ENCODE measurements at places on chromosomes 4 and X.

DNA sequence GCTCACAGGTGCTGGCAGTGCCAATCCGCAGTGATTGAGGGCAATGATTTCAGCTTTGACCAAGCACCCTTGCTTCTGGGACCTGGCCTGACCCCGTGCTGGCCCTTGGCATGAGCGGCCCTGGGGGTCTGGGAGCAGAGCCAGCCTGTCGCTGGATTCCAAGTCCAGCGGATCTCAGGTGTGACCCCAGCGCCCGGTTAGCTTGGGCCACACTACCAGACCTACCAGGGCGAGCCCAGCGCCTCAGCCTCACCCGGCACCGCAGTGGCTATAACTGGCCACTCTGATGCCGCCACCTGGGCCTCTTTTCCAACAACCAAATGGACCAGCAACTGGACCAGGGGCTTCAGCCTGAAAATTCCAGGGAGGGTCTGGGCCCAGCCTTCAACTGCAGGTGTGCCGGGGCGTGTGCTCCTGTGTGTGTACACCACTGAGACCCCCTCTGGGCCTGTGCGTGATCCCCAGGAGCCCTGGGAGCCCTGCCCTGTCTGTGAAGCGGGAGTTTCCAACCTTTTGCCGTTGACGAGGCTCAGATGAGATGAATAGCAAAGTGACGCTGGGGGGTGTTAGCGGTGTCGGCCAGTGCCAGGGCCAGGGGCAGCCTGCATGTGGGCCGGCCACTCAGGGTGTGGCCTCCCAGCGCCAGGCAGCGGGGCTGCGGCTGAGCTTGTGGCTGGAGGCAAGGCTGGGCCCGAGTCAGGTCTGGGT lies 658 bp downstream of the SH3TC1 start:
- peak; percentile 22 for DNase-seq

- peak; percentile 49 for DNase-seq
Measured at GRCh38 chrX:1249101-1249887, 19.3 kb upstream of the CSF2RA start.

- DNase-seq, result no peak
Measured at GRCh38 chr4:155819066-155819465, 47.0 kb downstream of the ASIC5 start.

DNA sequence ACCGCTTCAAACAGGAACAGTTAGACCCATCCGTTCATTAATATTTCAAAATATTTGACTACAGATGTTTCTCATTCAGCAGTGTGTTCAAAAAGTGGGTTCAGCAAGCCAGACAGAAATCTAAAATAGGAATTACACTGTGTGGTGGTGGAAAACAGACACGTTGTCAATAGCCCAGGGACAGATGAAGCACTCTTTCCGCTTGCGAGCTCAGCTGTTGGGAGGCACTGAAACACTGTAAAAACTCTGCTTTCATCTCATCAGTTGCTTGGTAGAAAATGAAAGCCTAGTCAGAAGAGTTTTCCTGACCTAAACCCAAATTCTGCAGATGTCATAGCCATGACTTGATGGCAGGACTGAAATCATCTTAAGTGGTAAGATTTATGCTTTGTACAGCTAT lies 38.5 kb downstream of the LRP2BP start:
- no peak for DNase-seq

- DNase-seq, result no peak
Measured at GRCh38 chrX:52424656-52425055, 55.8 kb downstream of the XAGE2 start.

DNA sequence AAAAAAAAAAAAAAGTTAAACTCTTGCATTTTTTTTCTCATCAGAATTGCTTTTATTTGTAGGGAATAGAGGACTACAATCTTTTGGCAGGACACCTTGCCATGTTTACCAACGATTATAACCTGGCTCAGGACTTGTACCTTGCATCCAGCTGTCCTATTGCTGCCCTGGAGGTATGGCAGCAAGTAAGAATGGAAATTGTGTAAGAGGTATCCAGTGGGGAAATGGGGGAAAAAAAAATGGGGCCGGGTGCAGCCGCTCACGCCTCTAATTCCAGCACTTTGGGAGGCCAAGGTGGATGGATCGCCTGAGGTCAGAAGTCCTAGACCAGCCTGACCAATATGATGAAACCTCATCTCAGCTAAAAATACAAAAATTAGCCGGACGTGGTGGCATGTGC lies 49.8 kb downstream of the WDR19 start:
- DNase-seq, result no peak

- no peak for DNase-seq
Measured at GRCh38 chrX:24202465-24203031, 53.0 kb downstream of the ZFX start.

GRCh38 chr4:47213539-47213938 lies 182.2 kb downstream of the GABRB1 start:
- DNase-seq, result no peak

DNA sequence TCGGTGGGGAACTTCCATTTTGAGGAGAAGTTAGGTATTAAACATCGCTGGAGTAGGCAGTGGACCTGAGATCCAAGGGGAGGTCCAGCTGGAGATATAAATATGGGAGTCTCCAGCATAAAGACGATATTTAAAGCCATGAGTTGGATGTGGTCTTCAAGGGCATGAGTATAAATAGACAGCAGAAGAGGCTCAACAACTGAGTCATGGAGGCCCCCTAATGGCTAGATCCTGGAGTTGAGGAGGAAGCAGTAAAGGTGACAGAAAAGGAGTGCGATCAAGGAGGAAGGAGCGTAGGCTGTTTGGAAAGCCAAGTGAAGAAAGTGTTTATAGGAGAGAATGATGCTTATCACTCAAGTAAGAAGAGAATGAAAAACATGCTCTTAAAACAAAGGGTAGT lies 18.1 kb upstream of the APBB2 start:
- no peak for DNase-seq

DNA sequence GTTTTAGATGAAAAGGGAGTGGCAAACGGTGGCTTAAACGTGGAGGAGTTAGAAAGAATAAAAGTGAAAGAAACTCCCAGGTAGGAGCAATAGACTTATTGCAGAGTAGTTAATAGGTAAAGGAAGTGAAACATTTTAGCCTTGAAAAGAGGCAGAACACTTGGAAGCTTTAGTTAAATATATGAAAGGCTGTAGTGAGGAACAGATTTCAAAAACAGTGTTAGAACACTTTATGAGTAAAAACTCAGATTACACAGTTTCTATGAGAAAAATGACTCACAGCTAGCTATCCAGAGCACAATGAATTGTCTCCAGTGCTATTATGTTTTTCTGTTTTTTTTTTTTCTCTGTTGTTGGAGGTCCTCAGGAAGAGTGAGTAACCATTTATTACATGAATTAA lies 45.8 kb downstream of the TACR3 start:
- no peak for DNase-seq

- DNase-seq, result no peak
Measured at GRCh38 chr4:125760201-125760819, 445.6 kb downstream of the FAT4 start.

DNA sequence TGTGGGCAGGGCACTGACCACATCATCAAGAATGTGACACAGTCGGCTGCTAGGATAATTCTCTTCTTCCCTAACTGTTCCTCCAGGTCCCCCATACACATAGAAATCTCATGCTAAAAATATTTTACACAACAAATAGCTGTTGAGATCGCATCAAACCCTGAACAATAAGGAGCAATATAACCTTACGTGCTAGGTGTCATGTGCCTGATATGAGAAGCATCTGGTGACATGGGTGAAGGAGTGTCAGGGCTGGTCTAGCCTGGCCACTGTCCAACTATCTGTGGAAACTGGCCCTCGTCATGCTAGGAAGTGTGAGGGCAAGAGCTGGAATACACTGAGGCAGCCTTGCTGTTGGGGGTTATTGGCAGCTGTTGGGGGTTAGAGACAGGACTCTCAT lies 167.3 kb upstream of the PGRMC2 start:
- DNase-seq, result no peak

- no peak for DNase-seq
Measured at GRCh38 chrX:19902110-19902509, 14.7 kb upstream of the SH3KBP1 start.

DNA sequence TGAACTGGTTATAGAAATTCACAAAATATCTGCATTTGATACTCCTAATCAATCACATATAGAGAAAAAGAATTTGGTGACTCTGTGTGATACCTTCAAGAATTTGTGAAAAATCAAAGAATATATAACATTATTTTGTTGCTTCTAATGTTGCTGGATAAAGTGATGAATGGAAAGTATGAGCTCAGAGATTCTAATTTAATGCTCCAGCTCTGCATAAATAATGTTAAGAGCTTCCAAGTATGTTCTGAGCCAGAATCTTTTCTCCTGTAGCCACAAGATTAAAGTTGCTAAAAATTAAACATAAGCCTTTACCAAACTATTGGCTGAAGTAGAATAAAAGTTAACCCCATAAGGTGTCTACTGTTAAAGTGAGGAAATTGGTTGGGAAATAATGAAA lies 294.7 kb upstream of the CT83 start:
- no peak for DNase-seq

Measured in CD8-positive, alpha-beta memory T cell (primary cell).